Activated T-helper 1 cell treated with anti-CD3 and anti-CD28 coated beads, Interleukin-2, amount 50 U/mL, for 16 hours (primary cell): ENCODE measurements at places on chromosomes 6 and 20.

DNA sequence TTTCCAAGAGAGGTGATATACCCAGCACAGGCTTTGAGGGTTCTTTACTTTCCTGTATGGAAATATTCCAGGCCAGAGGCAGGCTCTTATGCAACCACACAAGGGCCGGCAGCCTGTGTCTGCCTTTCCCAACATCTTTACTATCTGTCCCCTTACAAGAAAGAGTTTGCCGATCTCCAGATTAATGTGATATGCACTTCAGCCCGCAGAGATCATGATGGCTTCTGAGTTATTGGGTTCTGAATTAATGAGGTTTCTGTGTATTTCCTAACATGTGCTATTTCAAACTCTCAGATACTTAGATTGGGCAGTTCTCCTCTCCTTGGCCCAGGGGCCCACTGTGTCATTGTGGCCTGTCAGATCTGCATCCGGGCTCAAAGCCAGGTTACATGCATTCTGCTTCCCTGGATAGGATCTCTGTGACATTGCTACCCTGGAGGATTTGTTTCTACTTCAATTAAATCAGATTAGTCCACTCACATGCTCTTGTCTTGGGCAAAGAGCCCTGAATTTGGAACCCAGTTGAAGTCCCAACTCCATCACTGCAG, 56.6 kb downstream of the TGM2 start:
- no peak for DNase-seq

DNA sequence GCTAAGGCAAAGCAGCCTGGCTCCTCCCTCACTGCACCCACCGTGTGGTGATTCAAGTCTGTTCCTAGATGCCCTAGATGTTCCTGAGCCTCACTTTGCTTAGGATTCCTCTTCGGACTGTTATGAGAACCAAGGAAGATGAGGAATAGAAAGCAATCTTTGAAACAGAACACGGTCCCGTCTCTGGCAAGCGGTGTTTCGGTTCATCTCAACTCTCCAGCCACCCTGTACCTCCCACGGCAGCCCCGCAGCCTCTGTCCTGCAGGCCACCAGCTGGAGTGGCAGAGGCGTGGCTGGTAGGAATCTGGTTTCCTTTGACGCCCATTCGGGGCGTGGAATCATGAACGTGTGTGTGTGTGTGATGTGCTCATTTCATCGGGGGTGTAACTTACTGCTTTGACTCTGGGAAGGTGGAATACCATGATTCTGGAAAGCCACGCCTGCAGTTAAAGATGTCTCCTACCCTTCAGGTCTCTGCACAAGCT, 21.3 kb downstream of the PDE10A start:
- no peak for DNase-seq

- DNase-seq = no peak
Measured at GRCh38 chr6:45613656-45614055, 235.9 kb upstream of the SUPT3H start.

DNA sequence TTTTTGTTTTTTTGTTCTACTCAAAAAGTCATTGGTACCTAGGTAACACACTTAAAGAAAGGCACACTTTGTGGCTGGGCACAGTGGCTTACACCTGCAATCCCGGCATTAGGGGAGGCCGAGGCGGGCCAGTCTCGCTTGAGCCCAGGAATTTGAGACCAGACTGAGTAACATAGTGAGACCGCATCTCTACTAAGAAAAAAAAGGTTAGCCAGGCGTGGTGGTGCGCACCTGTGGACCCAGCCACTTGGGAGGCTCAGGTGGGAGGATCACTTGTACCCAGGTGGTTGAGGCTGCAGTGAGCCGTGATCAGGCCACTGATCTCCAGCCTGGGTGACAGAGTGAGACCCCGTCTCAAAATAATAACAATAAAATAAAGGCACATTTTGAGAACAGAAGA, 67.4 kb upstream of the BHLHE23 start:
- DNase-seq = no peak

DNA sequence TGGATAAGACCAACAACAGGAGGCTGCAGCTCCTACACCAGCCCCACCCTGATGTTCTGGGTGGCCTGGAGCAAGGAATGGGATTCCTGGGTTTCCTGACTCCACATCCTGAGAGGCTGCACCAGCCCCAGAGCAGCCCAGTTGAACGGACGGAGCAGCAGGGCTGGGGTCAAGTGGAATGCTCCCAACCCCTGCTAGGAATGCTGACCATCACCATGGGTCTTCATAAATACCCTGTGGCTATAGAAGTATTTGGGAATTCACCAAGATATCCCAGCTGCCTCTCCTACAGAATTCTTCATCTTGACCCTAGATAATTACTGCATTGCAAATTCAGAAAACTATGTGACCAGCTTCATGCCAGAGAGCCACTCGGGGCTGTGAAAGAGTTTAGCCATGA, 180.3 kb downstream of the THBS2 start:
- DNase-seq = no peak

DNA sequence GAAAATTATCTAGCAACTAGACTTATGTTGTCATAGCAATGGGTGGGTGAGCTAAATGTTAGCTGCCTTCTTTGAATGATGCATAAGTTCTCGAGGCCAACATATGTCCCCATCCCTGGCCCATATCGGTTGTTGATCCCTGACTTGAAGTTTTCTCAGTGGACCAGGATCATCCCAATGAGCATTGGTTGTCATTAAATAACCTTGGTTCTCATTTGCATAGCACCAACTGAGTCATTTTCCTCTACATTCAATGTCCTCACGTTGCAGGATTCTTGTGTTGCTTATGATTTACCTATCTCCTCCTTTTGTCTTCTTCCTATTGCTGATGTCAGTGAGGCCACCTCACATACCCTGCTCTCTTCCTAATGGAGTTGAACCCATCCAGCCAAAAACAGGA, 12.1 kb upstream of the AHCY start:
- DNase-seq = no peak

DNA sequence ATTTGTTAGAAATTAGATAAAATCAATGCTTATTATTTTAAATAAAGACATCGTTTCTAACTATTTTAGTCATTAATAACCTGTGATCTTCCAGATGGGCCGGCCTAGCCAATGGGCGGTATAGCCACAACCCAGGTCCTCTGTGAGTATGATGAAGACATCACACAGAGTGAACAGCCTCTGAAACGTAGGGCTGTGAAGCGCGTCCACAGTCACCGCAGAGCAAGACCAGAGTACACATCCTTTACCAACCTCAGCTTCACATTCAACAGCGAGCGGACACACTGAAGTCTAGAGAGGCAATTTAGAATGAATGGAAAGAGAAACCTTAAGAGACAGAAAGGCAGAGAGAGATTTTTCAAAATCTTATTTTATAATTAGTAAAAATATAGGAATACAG, 125.0 kb upstream of the RPS6KA2 start:
- no peak for DNase-seq
